Ascending aorta (tissue), 2 donors: ENCODE measurements at places on chromosomes 11 and 22.

- no peak for DNase-seq
Observed at GRCh38 chr11:109960831-109961230, 132.4 kb upstream of the ZC3H12C start.

DNA sequence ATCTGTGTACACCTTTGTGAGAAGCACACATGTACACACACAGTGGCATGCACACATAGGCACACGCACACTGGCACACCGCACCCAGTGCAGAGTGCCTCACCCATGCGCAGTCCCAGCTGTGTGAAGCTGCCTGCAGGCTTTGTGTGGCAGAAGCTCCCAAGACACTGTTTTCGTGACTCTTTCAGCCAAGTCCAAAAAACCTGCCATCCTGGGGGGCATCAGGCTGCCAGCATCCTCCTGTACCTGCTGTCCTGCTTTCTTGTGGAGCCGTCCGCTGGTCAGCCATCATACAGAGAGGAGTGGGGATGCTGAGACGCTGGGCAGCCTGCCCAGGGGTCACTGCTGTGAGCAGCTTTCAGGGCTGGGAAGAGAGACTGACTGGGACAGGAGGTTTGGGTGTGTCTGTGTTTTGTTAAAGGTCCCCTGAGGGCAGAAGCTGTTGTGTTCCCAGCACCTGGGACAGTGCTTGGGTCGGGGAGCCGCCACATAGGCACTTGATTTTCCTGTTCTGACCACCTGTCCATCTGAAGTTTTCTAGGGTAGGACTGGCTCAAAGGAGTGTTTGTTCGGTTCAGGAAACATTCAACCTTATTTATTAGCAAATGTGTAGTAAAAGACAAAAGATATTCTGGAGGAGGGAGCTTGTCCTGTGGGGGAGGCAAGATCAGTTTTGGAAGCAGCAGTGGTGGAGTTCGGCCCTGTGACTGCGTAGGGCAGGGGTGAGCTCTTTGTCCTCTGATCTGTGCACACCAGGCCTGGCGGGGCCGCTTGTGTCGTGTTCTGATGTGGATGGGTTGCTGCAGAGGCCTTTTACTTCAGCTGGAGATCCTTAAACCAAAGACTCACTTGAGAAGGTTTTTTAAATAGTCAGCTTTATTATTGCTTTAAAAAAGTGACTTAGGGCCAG, 29.7 kb downstream of the AP2A2 start:
- DNase-seq = no peak

DNA sequence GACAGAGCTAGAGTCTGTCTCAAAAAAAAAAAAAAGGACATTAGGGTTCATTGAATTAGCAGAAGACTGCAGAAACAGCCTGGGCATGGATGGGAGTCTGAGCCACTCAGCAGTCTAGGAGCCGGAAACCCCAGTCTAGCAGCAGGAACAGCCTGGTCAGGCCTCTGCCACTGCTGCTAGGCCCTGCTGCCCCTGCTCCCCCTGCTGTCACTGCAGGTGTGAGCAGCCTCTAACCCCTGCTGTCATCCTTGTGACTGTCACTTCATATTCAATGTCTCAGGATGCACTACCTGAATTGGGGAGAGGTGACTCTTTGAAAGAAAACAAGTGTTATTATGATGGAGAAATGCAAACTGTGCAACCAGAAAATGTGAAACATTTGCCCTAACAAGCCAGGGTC, 7.0 kb upstream of the DDX17 start:
- DNase-seq = no peak

DNA sequence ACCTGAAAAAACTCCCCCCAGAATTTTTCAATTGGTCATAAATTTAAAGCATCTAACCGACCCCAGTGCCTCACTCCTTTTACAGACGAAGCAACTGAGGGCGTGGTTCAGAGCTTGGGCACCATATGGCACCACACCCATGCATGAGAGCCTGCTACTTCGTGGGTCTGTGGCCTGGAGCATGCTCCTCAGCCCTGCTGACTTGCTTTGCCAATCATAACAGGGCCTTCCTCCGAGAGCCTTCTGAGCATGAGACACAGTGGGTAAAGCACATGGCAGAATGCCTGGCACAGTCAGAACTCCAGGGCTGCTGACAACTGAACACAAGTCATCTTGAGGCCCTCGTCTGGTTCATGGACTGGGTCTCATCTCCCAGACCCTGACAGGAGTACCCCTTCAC, 33.3 kb downstream of the HIRA start:
- DNase-seq = no peak

- DNase-seq = no peak
Observed at GRCh38 chr22:37165940-37166674, 16.4 kb upstream of the IL2RB start.

GRCh38 chr11:44140805-44141204, 45.3 kb downstream of the EXT2 start:
- DNase-seq = no peak

DNA sequence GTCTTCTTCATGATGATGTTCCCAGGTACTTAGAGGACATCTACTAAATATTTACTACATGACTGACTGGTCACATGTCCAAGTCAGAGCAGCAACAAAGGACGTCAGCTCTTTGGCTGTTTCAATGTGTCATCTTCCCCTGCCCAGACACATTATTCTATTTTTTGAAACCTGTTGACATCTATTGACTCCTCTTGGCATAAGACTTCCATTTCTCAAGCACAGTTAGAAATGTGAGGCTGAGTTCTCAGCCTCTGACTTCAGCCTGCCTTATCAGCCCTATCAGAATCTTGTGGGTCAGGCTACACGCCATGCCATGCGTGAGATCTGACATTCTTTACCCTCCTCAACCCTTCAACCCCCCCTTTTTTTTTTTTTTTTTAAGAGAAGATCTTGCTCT, 63.8 kb downstream of the SC5D start:
- DNase-seq = no peak

DNA sequence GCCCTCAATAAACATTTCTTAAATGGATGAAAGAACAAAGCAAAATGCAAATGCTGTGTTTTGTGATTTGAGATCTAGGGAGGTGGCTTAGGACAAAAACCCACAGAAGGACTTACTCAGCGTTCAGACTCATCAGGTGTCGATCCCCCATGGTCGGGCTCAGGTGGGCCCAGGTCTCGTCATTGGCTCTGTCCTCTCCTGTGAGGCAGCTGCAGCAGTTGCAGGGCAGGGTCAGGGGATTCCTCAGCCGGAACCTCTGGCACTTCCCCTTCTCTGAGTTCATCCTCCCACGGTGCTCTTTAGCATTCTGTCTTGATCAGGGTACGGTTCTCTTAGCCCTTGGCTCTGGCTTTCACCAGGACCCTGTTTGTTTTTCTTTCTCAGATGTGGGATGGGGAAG, 14.0 kb upstream of the ACR start:
- no peak for DNase-seq

DNA sequence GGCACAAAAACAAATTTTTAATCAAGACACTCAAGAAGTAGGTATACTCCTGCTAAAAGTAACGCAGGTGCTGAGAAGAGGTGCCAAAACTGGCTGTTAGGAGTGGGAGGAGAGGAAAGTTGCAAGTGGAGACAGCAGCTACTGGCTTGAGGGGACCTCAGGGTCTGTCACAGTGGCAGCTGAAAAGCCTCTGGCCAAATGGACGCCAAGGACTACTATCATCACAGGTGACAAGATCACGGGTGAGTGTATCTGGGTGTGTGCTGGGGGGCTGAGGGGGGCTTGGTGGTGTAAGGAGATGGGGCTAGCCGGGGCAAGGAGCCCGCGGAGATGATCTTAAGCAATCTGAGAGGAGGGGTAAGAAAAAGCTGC, 687 bp downstream of the ZNF202 start:
- DNase-seq = no peak
